ENCODE measurements at places on chromosomes 2 and 18. TPM values are rescaled to one million over a fixed set of nuclear protein-coding genes. Genes with fewer than 3 reads are reported as not detected.

Gene SLC16A14
- total RNA-seq = 4.2 TPM

Gene ALKAL2
- total RNA-seq = 1.3 TPM

Gene AMER3
- not detected for total RNA-seq

DNA sequence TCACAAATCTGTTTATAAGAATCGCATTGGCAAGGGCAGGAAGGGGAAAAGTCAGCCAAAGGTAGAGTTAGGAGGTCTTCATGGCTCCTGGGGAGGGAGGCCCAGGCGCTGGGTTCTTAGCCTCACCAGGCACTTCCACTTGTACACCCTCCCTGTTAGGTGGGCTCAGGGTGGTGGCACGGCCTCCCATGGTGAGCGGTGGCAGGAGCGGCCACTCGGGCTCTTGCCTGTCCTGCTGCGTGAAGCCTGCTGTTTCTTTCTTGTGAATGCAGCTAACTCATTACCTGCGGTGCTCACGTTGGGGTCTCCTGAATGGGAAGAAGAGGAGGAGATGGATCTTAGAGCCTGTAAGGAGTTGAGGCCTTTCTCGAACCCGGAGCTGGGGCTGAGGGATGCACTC, 40.8 kb downstream of the TOGARAM2 start:
- no peaks in the 10 kb centered on the region for H3K36me3 ChIP-seq
- H3K27me3 ChIP-seq = no peaks in the 10 kb centered on the region
- H3K27ac ChIP-seq = no peak overlapping the region
- no peak for DNase-seq
- peaks cover 5% of the 10 kb centered on the region for H3K4me1 ChIP-seq

DNA sequence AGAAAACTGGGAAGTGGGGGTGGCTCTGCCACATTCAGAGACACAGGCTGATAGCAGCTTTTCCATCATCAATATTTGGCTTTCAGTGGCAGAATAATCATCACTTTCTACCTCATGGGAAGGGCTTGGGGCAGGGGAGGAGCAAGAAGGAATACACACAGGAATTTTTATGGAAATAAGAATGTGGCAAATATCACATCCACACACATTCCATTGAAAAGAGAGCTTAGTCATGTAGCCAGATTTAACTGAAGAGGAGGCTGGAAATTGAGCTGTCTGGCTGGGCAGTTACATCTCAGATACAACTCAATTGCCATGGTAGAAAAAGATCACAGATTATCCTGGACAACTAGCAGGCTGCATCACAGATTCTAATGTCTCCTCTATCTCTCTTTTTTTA, 1474.0 kb upstream of the ACVR2A start:
- no peaks in the 10 kb centered on the region for H3K4me1 ChIP-seq
- H3K27ac ChIP-seq = no peak overlapping the region
- no peaks in the 10 kb centered on the region for H3K27me3 ChIP-seq
- no peaks in the 10 kb centered on the region for H3K36me3 ChIP-seq
- no peak overlapping the region for H3K4me3 ChIP-seq
- DNase-seq = peak; percentile 67

DNA sequence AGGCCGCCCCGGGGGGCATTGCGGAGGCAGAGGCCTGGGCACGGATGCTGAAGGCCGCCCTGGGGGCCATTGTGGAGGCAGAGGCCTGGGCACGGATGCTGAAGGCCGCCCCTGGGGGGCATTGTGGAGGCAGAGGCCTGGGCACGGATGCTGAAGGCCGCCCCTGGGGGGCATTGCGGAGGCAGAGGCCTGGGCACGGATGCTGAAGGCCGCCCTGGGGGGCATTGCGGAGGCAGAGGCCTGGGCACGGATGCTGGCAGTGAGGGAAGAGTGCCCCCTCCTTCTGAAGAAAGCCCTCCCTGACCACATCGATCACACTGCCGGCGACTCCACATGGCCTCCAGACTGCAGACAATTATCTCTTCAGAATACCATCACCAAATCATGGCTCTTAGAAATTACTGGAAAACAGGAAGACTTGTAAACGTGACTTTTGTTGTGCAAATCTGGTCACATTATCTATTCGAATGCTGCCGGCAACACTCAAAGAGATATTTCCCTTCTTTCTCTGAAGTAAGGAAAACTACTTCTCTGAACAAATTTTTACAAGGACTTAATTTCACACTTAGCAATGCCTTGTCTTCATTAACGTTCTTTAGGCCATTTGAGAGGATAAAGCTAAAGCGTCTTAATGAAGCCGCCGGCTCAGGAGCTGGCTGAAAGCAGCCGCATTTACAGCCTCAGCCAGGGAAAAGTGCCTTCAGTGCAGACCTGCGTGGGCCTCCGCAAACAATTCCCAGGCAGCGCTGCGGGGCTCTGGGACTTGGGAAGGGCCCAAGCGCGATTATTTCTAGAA, 18.1 kb upstream of the SNTG2 start:
- no peaks in the 10 kb centered on the region for H3K27me3 ChIP-seq
- H3K4me1 ChIP-seq = no peaks in the 10 kb centered on the region
- no peak for DNase-seq
- no peaks in the 10 kb centered on the region for H3K36me3 ChIP-seq
- H3K4me3 ChIP-seq = no peak overlapping the region
- H3K27ac ChIP-seq = no peak overlapping the region

GRCh38 chr2:19540739-19541525, 182.5 kb upstream of the OSR1 start:
- H3K27ac ChIP-seq = no peak overlapping the region
- H3K36me3 ChIP-seq = no peaks in the 10 kb centered on the region
- H3K4me1 ChIP-seq = peaks cover 12% of the 10 kb centered on the region
- DNase-seq = peak; percentile 82

- H3K4me1 ChIP-seq = no peaks in the 10 kb centered on the region
- peaks cover 8% of the 10 kb centered on the region for H3K36me3 ChIP-seq
- H3K4me3 ChIP-seq = no peak overlapping the region
- DNase-seq = peak; percentile 27
- no peaks in the 10 kb centered on the region for H3K27me3 ChIP-seq
Observed at GRCh38 chr18:741931-742512, 29.6 kb upstream of the ENOSF1 start.

DNA sequence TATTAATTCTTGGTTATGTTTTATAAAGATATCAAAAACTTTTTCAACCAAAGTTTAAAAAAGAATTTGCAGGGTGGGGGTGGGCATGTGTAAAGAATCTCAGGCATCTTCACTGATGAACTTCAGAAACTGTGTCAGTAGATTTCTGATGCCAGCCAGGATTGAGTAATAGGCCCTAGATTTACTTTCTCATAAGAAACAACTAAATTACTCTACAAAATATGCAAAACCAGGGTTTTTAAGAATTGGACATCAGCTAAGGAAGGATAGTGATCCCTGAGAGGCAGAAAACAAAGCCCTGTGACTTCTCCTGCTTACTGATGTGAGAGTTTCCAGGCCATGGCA, 11.9 kb upstream of the IL1R1 start:
- no peak overlapping the region for H3K27ac ChIP-seq
- H3K27me3 ChIP-seq = no peaks in the 10 kb centered on the region
- no peaks in the 10 kb centered on the region for H3K36me3 ChIP-seq
- no peak overlapping the region for H3K4me3 ChIP-seq

DNA sequence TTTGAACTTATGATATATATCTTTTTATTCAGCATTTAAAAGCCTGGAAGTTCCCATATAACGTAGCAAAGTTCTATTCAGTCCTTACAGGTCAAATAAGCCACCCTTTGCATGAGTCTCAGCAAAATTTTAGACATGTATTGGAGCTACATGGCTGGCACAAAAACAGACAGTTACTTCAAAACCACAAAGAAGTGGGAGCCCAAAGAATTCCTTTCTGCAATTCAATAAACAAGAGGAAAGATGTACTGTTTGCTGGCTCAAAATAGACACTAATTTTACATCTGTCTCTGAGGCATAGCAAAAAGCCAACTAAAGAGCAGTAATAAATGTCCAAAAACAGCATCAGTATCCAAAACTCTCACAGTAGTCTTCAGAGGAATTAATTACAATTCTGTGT, 87.0 kb downstream of the ZEB2 start:
- no peak overlapping the region for H3K27ac ChIP-seq
- H3K27me3 ChIP-seq = no peaks in the 10 kb centered on the region
- H3K36me3 ChIP-seq = peaks cover 3% of the 10 kb centered on the region
- H3K4me1 ChIP-seq = peaks cover 4% of the 10 kb centered on the region
- no peak for DNase-seq
- no peak overlapping the region for H3K4me3 ChIP-seq

GRCh38 chr2:64466478-64467085, 12.6 kb downstream of the LGALSL start:
- no peak overlapping the region for H3K4me3 ChIP-seq
- peaks cover 11% of the 10 kb centered on the region for H3K27me3 ChIP-seq
- peak; percentile 4 for DNase-seq
- H3K27ac ChIP-seq = no peak overlapping the region
- H3K36me3 ChIP-seq = no peaks in the 10 kb centered on the region

- H3K4me3 ChIP-seq = no peak overlapping the region
- no peaks in the 10 kb centered on the region for H3K36me3 ChIP-seq
- H3K27ac ChIP-seq = peak overlapping the region; percentile 96
Observed at GRCh38 chr2:236745420-236746210, 176.0 kb downstream of the ACKR3 start.

- no peaks in the 10 kb centered on the region for H3K27me3 ChIP-seq
- no peaks in the 10 kb centered on the region for H3K36me3 ChIP-seq
- no peak overlapping the region for H3K4me3 ChIP-seq
- no peaks in the 10 kb centered on the region for H3K4me1 ChIP-seq
- no peak overlapping the region for H3K27ac ChIP-seq
Observed at GRCh38 chr2:143786026-143786765, 657.0 kb downstream of the ARHGAP15 start.

DNA sequence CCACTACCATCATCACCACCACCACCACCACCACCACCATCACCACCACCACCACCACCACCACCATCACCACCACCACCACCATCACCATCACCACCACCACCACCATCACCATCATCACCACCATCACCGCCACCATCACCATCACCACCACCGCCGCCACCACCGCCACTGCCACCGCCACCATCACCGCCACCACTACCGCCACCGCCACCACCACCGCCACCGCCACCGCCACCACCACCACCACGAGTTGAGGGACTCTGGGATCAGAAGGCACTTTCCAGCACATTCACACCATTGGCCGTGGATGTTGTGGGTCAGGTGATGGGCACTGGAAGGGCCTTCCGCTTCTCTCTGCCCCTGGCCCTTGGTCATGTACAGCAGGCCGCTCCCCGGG, 48.8 kb downstream of the ODC1 start:
- H3K4me3 ChIP-seq = no peak overlapping the region
- H3K4me1 ChIP-seq = peaks cover 13% of the 10 kb centered on the region
- no peaks in the 10 kb centered on the region for H3K27me3 ChIP-seq
- no peaks in the 10 kb centered on the region for H3K36me3 ChIP-seq

All from astrocyte (in vitro differentiated cells and primary cell).